ENCODE measurements at places on chromosomes 6 and 20.
A peak's percentile ranks its signal among the peaks of the same experiment; 100 is the strongest.

GRCh38 chr20:43448748-43449535 is 8.8 kb upstream of the SRSF6 start:
- DNase-seq: peak; percentile 57

DNA sequence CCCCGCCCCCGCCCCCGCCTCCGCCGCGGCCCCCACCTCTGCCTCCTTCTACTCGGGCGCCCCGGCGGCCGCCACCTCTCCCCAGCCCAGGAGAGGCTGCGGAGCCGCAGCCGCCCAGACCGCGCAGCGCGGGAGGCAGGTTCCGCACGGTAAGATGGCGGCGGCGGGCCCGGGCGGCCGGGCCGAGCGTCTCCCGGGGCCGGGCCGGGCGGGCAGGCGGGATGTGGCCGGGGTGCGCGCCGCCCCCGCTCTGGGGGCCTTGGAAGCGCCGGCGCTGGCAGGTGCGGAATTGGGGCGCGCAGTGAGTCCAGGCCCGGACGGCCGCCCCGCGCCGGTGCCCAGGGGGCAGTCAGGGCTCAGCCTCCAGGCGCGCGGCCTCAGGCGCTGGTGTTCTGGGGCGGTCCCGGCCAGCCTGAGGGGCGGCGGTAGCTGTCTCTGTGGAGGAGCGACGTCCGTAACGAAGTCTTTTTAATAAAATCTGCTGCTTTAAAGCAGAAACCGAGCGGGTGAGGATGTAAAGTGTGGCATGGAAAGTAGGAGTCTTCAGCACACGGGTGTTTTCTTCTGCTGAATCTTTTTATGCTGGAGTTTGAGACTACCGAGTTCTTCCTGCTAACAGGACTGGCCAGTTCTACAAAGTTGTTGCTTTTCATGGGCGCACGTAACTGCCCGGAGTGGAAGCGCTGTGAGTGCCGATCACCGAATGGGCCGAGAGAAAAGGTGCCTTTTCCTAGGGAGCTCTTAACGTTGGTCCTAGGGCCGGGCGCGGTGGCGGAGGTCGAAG is at the start of gene GID8:
TSS of gene GID8 (plus strand) at position 43 of the 784 bp plus-strand sequence. CDS start 3,356 bp downstream, outside the sequence.
- DNase-seq: peak; percentile 68

GRCh38 chr20:41654292-41654691 is 36.1 kb upstream of the CHD6 start:
- DNase-seq: no peak

DNA sequence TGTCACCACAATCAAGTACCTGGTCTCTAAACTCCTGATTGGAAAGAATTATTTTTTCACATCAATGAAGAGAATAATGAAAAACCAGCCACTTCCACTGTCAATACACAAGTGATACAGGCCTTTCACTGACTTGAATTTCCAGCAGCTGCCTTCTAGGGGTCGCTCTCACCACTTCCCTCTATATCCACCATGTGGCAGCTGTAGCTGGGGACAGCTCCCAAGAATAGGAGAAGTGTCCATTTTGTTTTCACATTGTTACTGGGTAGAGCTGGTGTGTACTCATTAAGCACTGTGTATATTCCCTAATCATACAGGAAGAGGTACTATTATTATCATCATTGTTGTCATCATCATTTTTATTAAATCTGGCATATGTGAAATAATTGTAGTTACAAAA is 438.4 kb upstream of the SPTLC3 start:
- DNase-seq: no peak

- DNase-seq: peak; percentile 38
Measured at GRCh38 chr6:159899994-159900745, 9.4 kb downstream of the MAS1 start.

GRCh38 chr6:17994019-17994418 is 6.6 kb upstream of the KIF13A start:
- no peak for DNase-seq

- DNase-seq: peak; percentile 18
Measured at GRCh38 chr6:151209071-151209831, 30.5 kb upstream of the AKAP12 start.

DNA sequence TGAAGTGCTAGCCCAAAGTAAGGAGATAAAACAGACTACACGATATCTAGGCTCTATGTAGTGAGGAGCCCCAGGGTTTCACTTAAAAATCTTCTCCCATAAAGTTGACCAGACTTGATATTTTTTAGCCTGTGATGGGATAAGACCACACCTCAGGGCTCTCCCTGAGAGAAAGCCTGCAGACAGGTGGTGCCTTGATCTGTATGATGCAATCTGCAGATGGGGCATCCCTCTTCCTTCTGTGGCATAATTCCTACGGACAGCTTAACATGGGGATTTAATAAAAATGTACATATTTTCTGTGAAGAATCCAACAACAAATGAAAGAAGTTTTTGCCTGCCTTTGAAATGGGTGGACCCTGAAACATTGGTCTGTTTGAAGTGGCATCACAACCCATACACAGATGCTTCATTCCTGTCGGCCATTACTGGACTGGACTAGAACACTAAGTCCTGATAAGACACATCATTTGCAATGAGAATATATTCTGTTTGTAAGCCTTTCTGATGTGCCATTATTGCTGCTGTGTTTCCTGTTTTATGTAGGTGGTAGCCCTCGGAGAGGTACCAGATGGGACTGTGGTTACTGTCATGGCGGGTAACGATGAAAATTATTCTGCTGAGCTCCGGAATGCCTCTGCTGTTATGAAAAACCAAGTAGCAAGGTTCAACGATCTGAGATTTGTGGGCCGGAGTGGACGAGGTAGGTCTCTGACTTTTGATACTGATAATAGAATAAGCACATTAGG is 53.8 kb upstream of the SUPT3H start:
- DNase-seq: no peak

DNA sequence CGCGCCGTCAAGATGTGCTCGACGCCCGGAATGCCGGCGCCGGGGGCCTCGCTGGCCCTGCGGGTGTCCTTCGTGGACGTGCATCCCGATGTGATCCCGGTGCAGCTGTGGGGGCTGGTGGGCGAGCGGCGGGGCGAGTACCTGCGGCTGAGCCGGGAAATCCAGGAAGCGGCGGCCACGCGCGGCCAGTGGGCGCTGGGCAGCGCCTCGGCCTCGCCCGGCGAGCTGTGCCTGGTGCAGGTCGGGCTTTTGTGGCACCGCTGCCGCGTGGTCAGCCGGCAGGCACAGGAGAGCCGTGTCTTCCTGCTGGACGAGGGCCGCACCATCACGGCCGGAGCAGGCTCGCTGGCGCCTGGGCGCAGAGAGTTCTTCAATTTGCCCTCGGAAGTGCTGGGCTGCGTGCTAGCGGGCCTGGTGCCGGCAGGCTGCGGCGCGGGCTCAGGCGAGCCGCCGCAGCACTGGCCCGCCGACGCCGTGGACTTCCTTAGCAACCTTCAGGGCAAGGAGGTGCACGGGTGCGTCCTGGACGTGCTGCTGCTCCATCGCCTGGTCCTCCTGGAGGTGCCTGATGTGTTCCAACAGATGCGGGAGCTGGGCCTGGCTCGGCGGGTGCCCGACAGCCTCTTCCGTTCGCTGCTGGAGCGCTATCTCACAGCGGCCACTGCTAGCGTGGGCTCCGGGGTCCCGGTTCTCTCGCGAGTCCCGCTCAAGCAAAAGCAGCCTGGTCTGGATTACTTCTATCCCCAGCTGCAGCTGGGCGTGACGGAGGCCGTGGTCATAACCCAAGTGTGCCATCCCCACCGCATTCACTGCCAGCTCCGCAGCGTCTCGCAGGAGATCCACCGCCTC is 656 bp downstream of the TDRD6 start:
- no peak for DNase-seq

- DNase-seq: no peak
Measured at GRCh38 chr6:139996253-139996834, 621.9 kb upstream of the CITED2 start.

DNA sequence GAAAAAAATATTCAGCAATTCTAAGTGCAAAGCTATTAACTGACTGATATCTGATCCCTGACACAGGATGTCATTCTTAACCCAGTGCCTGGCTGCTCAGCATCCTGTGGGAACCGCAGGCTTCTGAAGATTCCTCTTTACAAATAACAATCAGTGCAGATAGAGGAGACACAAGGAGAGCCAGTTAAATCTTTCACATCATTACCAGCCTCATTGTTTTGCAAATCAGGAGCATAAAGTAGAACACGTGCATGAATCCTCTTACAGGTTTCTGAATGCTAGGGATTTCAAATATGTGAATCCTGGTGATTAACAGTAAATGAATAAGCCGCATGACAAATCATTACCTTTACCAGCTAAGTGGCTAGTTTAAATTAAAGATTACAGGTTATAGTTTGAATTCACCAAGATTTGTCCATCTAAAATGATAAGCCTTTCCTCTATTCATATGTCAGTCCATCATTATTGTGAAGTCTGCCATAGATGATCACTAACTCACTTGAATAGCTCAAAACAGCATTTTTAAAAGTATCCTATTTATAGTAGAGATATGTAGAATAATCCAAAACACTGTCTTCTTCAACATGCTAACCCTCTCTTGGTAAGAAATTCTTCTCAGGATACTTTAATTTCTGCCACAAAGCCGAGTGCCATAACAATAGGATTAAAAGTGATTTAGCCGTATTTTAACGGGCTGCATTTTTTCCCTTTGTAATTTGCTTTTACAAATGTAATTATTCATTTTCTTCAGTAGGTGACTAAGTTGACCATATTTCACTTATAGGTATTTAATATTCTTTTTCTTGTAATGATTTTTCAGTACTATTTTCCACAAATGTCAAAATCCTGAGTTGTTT is 367.3 kb upstream of the EPHA7 start:
- DNase-seq: no peak

GRCh38 chr20:48224533-48225050 is 439.3 kb upstream of the SULF2 start:
- no peak for DNase-seq

DNA sequence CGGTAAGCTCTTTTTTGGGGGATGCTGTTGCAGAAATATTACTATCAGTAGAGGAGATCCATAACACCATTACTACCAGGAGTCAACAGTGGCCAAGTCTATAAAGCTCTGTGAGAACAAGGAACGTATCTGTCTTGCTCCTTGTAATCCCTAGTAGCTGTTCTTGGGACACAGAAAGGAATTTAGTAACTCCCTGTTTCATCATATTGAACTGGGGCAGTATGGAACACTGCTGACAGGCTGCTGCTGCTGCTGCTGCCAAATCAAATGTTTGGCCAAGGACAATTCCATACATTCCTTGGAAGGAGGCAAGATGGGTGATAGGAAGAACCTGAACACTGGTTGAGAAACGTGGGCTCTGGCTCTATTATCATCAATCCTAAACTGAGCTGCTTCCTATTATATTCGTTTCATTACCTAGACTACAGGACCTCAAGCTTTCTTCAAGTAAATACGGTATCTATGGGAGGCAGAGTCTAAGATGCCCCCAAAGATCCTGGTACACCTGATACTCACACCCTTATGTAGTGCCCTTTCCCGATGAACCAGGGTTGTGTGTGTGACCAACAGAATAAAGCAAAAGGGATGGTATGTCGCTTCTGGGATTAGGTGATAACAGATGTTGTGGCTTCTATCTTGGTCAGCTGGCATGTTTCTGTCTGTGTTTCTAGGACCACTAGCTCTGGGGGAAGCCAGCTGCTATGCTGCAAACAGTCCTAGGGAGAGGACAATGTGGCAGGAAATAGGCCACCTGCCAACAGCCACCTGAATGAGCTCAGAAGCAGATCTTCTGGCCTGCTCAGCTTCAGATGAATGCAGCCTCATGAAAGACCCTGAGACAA is 39.5 kb downstream of the ELOVL5 start:
- DNase-seq: no peak

- no peak for DNase-seq
Measured at GRCh38 chr6:40728643-40729042, 141.5 kb upstream of the LRFN2 start.

DNA sequence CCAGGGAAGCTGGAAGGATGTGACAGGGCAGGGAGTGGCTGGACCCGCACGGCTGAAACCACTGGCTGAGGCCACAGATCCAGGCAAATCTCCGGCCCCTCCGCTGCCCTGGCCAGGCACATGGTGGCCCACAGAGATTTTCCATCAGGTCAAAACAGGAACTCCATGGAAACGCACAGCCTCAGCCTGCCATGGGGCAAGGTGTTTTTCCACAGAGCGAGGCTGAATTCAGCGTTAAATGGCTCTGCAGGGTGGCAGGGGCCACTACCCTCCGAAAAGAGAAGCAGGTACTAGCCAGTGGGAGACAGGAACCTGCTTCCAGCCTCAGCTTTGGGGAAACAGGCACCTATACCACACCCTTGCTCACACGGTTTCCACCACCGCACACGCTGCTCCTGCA is 53.1 kb downstream of the PREX1 start:
- DNase-seq: no peak

- DNase-seq: no peak
Measured at GRCh38 chr20:34569598-34569997, 11.1 kb downstream of the MAP1LC3A start.

DNA sequence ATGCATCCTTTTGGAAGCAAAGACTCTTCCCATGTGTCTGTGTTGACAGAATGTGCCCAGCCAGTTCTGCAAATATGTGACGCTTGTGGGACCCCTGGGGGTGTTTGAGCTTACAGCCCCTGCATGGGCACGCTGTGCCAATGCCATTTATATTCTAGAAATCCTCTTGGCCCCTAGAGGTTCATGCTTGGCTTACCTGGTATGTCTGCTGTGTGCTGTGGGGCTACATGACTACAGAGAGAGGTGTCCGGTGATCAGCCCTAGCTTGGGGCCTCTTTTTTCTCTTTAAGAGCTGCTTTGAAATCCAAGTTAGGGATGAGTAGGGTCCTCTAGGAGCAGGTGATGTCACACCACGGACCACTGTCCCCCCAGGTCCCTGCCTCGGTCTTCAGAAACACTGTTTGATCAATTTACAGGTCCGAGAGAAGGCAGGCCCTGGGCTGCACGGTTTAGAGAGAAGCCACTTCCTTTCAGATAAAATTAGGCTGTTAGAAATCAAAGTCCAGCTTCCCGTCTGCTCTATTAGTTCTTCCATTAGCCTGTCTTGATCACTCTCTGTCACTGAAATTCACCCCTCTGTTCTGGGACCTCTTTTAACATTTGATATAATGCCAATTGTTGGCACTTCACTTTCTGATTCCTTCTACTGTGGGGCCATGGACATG is 26.5 kb downstream of the BCAS4 start:
- no peak for DNase-seq

DNA sequence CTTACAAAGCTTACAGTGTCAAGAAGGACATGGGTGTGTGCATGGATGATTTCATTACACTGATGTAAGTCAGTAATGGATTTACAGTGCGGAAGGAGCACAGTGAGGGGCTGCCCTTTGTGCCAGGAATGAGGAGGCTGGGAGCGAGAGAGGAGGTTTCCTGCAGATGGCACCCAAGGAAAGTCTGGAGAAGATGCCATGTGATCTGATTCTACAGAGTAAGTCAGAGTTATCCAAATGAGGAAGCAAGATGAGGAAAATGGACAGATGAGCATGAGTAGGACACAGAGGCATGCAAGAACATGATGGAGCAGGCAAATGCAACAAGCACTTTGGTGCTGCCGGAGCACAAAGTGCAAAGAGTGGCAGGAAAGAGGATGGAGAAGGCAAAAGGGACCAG is 29.7 kb downstream of the MAP7 start:
- DNase-seq: no peak

DNA sequence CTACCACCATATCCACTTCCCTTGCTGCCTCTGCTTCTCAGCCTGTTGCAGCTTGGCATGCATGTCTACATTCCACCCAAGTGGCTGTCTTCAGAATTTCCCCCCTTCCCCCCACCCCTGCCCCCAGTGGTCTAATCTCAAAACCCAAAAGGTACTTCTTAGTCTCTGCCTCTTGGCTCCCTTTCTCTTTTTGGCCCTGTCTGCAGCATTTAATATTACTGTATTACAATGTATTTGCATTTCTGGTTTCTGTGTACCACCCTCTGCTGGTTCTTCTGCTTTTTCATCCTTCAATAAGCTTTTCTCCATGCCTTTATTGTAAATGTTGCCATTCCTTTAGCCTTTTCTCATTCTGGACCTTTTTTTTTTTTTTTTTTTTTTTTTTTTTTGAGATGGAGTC is 43.0 kb downstream of the RPRD1B start:
- DNase-seq: no peak

GRCh38 chr6:83536034-83536646 is 23.8 kb downstream of the PRSS35 start:
- peak; percentile 6 for DNase-seq

Measured in H54 (cell line).